ENCODE measurements at places on chromosomes 2 and 18.

- no peak for DNase-seq
Observed at GRCh38 chr18:57927511-57927910, 116.5 kb upstream of the NEDD4L start.

- peak; percentile 72 for DNase-seq
Observed at GRCh38 chr18:23703057-23703986, 14.1 kb downstream of the LAMA3 start.

- peak; percentile 73 for DNase-seq
Observed at GRCh38 chr18:42028247-42028832, 73.3 kb downstream of the PIK3C3 start.

GRCh38 chr2:240128608-240129145 lies 7.4 kb downstream of the COPS9 start:
- DNase-seq = no peak

GRCh38 chr2:42752314-42752713 lies 11.6 kb downstream of the OXER1 start:
- no peak for DNase-seq

GRCh38 chr18:68467329-68467728 lies 247.6 kb downstream of the TMX3 start:
- no peak for DNase-seq

DNA sequence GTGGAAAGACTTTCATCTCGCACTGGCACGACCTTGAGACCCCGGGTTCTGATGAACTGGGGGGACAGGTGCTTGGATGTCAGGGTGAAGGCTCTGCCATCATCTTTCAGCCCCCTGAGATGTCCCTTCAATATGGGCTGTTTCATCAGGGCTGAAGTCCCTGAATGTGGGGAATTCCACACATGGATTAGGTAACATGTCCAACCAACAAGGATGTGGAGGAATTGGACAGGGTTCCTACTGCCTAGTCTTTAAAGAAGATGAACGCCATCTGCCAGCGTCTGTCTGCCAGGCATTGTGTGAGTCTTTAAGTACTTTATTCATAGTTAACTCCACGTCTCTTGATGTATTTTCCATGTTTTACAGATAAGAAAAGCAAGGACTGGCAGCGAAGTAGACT lies 5.9 kb upstream of the GRHL1 start:
- no peak for DNase-seq

GRCh38 chr2:54573537-54573919 lies 117.4 kb downstream of the SPTBN1 start:
- no peak for DNase-seq

- no peak for DNase-seq
Observed at GRCh38 chr2:105935063-105935462, 190.4 kb downstream of the NCK2 start.

GRCh38 chr2:209727077-209727476 lies 44.6 kb upstream of the UNC80 start:
- DNase-seq = no peak

- no peak for DNase-seq
Observed at GRCh38 chr2:193315428-193316091, 1120.8 kb upstream of the TMEFF2 start.

- DNase-seq = no peak
Observed at GRCh38 chr2:64400733-64401528, 53.0 kb upstream of the LGALSL start.

DNA sequence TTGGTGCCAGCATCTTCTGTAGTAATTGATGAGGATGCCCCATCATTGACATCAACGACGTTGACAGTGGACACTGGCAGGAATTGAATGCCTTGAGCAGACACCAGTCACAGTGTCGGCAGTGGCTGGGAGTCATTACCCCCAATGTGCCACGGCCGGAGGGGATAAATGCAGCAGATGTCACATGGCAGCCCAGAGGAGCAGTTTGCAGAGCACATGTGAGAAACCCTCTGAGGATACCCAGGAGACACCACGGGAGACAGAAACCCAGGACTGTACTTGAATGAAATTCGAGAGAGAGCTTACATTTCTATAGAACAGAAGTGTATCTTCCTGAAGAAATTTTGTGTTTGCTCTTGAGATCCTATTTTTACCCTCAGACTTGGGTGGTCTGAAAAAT lies 409.1 kb upstream of the TNP1 start:
- no peak for DNase-seq

DNA sequence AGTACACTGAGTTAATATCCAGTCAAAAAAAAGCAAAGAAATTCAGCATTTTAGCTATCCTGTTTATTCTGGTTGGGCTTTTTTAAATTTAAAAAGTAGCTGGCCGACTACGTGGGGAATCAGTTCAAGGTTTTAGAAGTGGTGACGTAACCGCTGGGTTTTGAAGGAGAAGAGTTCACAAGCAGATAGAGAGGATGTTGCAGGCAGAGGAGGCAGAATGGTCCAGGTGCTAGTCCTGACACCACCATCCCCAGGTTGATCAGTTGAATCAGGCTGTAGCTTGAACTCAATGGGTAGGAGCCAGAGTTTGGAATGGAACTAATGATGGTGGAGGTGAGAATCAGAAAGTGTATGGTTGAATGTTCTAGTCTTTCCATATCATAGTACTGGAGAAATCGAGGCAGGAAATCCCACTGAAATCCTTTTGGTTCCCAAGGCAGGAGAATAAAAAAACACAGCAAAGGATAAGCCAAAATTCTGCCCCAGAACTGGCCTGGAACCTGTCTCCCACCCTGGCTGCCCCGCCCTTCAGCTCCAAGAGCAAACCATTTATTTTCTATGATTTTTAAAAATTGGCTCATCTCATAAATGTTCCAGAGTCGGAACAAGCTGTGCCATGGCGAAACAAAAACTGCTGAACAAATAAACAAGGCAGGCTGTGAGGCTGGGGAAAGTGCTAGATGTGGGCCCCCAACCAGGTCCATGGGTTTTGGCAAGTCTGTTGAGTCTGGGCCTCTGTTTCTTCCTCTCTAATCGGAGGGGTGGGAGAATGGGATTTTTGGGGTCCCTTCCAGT lies 44.0 kb downstream of the SLC4A1AP start:
- DNase-seq = no peak

DNA sequence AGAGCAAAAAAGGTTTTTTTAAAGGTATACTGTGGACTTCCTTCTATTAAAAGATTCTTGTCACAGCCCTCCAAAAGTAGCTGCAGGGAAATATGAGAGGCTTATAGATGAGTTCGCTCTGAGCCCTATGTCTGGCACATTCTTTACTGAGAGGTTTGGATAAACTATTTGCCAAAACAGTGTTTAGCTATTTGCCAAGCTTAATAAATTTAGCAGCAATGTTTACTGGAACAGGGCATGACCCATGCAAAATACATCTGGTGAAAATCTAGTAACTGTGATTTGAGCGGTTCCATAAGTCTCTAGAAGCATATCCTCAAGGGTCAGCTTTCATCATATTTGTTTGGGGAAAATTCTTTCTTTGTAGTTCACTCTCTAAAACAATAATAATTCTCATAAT lies 1696.7 kb upstream of the PIK3C3 start:
- no peak for DNase-seq

DNA sequence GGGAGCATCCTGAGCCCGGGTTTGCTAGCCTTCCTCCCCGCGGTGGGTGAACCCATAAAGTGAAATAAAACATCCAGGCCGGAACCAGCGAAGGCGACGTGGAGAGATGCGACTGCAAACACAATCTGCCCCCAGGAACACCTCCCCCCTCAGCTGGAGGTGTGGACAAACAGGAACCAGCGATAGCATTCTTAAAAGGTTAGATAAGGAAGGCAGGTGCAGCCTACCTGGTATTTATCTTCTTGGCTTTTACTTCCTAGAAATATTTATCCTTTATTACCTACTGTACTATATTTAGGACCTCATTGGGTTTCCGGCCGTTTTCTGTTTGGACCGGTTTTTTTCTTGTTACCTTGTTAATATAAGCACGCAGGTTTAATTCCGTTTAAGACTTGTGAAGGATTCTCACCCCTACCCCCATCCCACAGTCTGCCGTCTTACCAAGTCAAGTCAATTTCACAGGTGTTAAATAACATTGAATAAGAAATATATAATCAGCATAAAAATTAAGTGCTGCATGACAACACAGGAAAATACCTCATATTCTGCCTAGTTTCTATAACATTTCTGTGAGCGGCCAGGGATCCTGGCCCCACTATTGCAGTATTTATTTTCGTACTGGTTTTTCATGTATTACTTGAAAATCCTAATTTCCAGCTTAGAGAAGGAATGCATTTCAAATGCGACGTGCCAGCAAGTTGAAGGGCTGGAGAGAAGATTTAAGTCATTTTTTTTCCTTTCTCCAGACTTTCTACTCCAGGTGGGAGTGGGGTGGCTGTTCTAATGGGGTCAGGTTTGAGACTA lies 224.0 kb upstream of the ID2 start:
- DNase-seq = no peak

- no peak for DNase-seq
Observed at GRCh38 chr2:179024445-179024844, 25.5 kb downstream of the CCDC141 start.

DNA sequence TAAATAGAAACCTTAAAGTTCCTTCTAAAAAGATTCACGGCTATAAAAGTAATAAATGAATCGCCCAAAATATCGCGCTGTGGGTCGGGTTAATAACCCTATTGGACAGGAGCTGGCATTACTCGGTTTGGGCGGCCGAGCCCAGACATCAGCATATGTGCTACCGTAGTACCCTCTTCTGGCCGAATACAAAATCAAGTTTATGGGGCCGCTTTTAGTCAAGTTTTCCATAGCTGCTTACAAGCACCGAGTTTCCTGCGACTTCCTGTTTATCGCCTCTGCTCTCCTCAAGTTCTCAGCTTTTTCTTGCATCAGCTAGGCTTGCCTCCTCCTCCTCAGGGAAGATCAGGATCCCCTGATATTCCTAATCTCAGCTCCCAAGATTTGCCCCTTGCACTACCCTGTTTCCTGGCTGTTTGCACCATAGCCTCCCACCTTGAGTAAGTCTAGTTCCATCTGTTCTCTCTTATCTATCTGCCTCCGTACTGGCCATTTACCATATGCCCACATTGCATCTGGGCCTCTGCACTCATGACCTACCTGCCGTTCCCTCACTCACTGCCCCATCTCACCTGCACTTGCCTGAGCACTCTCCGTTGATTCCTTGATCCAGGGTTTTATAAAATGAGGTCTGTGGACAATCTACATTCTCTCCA lies 56.1 kb downstream of the SLC35F5 start:
- no peak for DNase-seq

DNA sequence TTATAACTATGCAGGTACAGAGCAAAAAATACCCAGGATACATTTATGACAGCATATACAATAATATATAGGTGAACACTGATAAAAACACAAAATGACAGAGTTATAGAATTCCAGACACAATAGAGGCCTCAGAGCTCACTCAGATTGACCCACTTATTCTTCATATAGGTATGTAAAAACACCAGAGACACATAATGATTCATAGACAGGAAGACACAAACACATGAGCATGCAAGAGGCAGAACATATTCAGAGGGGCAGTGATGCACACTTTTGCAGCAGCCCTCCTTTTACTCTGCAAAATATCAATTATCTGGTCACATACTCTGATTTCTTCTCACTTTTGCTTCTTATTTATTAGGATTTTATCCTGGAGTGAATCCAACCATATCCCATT lies 633.3 kb upstream of the ACVR2A start:
- no peak for DNase-seq

- no peak for DNase-seq
Observed at GRCh38 chr18:40907842-40908241, 1047.2 kb upstream of the PIK3C3 start.

GRCh38 chr2:46697830-46698323 lies 217.7 kb downstream of the MCFD2 start:
- no peak for DNase-seq

- DNase-seq = no peak
Observed at GRCh38 chr2:109428841-109429566, 184.8 kb downstream of the SEPTIN10 start.

GRCh38 chr18:13877157-13877556 lies 38.2 kb downstream of the MC2R start:
- DNase-seq = no peak

DNA sequence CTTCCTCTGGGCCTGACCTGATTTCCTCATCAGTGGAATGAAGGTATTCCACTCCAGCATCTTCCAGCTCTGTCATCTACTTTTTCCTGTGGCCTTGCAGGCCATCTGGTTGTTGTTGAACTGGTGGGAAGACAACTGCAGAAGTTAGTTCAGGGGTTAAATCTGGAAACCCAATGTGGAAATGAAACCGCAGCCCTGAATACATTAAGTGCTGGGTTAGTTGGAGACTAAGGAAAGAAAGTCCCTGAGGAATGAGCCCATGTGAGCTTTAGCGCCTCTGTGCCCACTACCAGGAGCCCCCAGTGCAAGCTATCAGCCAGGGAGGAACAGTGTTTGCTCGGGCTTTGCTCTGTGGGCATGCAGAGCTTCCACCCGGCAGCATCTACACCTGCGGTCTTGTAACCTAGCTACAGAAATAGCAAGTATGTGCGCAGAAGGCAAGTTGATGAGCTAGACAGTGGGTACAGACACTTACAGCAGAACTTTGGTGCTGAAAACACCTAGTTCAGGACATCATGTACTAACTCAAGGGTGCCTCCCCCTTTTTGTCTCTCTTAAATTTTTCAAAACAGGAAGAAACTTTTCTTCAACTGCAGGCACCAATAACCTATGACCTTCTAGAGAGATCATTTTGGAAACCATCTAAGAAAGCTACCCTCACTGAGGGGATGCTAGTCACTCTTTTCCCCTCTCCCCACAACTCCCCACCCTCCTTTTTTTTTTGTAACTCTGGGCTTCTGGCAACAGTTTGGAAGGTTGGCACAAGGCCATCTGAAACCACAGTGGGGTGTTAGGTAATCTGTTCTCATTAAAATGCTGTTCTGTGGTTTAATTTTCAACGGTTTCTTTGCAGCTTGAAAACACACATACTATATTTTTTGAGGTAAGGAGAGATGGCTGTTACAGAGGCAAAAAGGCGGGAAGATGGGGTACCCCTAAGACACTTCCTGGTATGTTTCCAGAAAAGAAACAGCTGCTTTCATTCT lies 18.3 kb upstream of the CXCR4 start:
- no peak for DNase-seq

DNA sequence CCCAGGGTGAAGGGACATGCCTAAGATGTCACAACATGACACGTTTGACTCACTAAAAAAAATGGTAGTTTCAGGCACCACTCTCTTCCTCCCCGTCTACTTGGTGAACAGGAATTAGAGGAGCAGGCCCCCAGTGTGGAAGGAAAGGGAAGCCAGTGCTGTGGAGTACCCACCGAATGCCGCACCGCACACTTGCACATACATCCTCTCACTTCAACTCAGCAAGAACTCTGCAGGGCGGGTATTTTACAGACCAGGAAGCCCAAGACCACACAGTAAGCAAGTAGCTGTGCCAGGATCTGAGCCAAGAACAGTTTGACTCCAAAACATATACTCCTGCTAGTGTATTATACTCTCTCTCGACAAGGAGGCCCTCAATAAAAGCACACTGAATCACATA lies 69.8 kb downstream of the BCL2 start:
- no peak for DNase-seq

GRCh38 chr2:39682066-39682692 lies 16.5 kb downstream of the TMEM178A start:
- DNase-seq = no peak

GRCh38 chr2:147375073-147375472 lies 469.8 kb upstream of the ACVR2A start:
- DNase-seq = peak; percentile 10

All from GM03348 (cell line).